Activated T-cell treated with anti-CD3 and anti-CD28 coated beads for 1 hour (primary cell): ENCODE measurements at places on chromosomes 7 and 10.

- DNase-seq: no peak
These were observed 125.4 kb downstream of the ZFAND4 start for GRCh38 chr10:45547207-45547606.

GRCh38 chr7:22481726-22482125, 18.3 kb downstream of the STEAP1B start:
- DNase-seq: no peak

DNA sequence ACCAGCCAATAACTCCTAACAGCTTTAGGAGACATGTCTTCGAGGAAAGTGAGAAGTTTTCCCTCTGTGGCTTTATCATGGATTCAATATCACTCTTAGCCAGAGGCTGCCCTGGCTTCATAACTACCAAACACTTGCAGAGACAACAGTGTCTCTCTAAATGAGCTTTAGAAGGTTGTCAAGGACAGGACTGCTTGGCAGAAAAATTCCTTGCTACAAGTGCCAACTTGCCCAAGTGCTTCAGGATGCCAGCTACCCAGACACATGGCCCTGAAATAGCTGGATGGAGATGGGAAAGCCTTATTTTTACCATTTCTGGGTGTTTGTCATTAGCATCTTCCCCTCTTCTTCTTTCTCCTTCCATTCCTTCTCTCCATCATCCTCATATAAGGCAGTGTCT, 137.1 kb upstream of the MDFIC start:
- no peak for DNase-seq

- no peak for DNase-seq
These were observed 85.7 kb downstream of the C10orf105 start for GRCh38 chr10:71633920-71634319.

DNA sequence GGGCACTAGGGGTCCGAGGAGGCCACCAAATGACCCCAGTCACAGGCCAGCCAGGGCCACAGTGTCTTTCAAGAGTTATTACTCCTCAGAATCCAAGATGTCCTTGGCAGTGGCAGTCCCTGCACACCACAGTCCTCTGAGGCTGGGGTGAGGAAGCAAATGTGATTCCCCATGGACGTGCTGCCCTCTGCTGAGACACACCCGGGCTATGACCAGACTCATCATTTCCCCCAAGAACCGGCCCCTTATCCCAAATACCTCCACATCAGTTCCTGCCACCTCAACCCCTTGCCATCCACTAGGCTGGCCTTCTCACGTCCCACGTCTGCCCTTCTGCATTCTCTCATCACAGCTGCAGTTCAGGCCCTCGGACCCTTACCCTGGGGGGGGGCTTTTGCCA, 5.0 kb downstream of the PRKAG2 start:
- no peak for DNase-seq

GRCh38 chr10:62534031-62534430, 159.9 kb downstream of the ZNF365 start:
- DNase-seq: no peak

GRCh38 chr7:151377406-151377805, 32.4 kb downstream of the WDR86 start:
- no peak for DNase-seq

GRCh38 chr7:125876431-125876830, 946.8 kb upstream of the POT1 start:
- DNase-seq: no peak

GRCh38 chr7:38950309-38950708, 27.4 kb upstream of the POU6F2 start:
- no peak for DNase-seq

DNA sequence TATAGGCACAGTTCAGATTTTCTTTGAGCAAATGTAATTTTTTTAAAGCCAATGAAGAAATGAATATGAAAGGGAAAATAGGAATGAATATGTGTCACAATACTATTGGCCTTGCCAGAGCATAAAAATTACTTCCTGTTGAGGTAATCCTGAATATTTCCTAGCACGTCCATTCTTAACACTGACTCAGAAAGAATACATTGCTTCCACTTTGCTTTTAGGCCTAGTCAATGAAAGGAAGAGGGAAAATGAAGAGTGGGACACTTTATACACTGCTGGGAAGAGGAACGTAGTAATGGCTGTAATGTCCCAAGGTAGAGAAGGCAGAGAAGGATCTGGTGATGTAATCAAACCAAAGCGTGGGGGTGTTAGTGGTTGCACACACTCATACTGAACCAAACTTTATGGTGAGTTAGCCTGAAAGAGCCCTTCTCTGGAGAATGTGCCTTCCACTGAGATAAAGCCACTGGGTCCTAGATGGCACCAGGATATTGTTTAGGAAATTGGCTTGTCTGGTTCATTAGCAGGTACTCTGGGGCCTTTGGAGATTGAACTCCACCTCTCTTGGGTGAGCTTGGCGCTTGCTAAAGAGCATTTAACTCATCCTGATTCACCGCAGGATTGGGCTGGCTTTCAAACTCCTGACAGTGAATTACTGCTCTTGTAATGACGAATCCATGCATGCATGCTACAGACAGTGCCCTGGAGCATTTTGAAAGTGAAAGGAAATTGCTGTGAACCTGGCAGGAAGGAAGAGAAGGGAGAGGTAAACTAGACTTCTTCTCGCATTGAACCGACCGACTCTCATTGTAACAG, 254.9 kb downstream of the KIAA1217 start:
- no peak for DNase-seq

DNA sequence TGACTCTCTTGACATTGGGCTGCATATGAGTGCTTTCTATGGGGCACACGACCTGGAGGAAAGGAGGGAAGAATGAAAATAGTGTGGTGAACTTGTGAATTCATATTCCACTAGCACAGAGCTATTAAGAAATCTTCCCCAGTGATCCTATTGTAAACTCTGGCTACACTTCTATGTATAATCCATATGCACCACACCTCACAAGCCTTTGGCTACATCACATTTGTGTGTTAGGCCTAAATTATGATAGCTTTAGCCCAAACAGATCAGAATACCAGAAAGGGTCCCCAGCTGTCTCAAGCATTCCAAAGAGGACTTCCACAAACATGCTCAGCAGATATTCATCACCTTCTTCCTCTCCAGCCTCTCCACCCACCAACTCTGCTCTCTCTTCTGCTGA, 9.7 kb upstream of the IFIT1B start:
- no peak for DNase-seq

DNA sequence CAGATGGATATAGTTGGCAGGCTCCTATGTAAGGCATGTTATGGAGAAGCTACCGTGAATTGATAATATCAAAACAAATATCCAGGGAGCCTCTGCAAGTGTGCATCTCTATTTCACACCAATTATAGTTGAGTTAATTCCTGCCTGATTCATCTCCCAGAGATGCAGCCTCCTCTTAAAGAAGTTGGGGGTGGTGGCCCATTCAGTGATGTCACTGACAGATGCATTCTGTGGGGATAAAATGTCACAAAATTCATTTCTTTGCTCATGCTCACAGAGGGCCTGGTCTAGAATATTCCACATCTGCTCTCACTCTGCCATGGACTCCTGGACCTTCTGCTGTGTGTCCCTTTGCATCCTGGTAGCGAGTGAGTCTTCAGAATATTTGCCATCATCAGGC, 189.1 kb upstream of the PRSS1 start:
- no peak for DNase-seq

DNA sequence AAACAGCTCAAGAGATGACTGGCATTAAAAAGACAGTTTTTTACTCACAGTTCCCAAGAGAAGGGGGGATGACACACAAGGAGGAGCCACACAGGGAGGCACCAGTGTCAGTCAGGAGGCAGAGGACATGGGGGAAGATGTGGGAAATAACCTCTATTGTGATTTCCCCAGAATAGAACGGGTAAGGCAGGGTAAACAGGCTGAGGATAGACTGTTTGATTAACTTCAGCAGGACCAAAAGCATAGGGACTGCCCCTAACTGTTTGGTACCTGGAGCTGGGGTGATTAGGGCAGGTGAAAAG, 60.7 kb downstream of the RAPGEF5 start:
- DNase-seq: no peak

DNA sequence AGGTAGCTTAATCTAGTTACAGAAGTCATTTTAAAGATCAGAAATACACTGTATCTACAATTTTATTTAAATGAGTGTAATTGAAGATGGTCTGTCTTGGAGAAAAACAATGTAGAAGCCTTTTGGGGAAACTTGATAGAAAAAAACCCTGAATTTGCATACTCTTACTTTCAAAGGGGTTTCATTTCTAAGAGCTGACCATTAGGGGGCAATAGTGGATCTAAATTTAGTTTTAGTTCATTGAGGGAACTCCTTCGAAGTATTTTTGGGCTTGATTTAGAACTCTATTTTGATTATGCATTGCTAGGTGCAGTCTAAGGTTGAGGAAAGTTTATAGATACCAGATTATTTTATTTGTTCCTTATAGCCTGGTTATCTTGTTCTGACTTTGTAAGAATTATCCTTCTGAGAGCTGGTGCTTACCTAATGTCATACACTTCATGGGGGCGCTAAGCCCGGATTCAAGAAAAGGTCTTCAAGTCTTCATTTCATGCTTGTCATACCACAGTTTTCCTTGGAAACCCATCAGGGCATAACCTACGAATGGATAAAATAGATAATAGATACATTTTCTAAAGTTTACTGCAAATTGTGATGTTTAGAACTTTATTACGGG, 69.1 kb upstream of the MXI1 start:
- DNase-seq: no peak

GRCh38 chr10:120314442-120314841, 142.6 kb upstream of the PLPP4 start:
- DNase-seq: no peak

DNA sequence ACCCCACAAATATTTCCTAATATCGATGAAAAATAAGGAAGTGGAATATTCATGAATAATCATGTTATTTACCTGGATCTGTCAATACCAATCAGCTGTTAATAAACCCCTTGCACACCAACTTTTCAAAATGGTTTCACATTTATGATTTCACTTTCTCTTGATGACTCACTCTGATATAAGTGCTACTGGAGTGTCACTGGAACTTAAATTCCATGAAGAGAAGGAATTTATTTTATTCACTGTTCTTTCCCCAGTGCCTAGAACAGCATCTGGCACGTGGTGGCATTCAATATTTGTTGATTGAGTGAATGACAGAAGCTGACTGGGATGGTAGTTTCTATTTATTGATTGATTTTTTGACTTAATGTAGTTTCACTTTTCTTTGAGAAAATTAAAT, 3.5 kb upstream of the ENO4 start:
- DNase-seq: no peak

DNA sequence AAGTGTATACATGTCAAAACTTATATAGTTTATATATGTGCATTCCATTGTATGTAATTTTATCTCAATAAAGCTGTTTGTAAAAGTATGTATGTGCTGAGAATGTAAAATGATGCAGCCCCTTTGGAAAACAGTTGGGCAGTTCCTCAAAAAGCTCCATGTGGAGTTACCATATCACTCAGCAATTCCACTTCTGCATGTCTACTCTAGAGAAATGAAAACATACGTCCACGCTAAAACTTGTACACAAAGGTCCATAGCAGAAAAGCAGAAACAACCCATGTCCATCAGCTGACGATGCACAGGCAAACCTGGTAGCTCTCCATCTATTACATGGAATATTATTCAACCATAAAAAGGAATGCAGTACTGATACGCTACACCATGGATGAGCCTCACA, 8.3 kb upstream of the RGS10 start:
- no peak for DNase-seq
